ENCODE measurements at places on chromosomes 2 and 18. TPM values are rescaled to one million over a fixed set of nuclear protein-coding genes. Genes with fewer than 3 reads are reported as not detected.
A peak's percentile ranks its signal among the peaks of the same experiment; 100 is the strongest.

Gene SH3RF3
- total RNA-seq, result 7.3 TPM

Gene GALNT3
- 16.4 TPM for total RNA-seq

Gene G6PC2
- not detected for total RNA-seq

Gene DSG2
- 168 TPM for total RNA-seq

Gene HADHA
- total RNA-seq, result 139 TPM

- H3K27me3 ChIP-seq, result peaks cover 28% of the 10 kb centered on the region
- no peak overlapping the region for H3K4me3 ChIP-seq
- H3K36me3 ChIP-seq, result no peaks in the 10 kb centered on the region
These were observed 20.2 kb downstream of the LGALSL start for GRCh38 chr2:64474121-64474571.

GRCh38 chr2:121479882-121480522, 50.7 kb upstream of the RNU4ATAC start:
- H3K27ac ChIP-seq, result peak overlapping the region; percentile 75
- H3K27me3 ChIP-seq, result no peaks in the 10 kb centered on the region
- no peak overlapping the region for H3K4me3 ChIP-seq
- peaks cover 59% of the 10 kb centered on the region for H3K4me1 ChIP-seq
- peak; percentile 65 for DNase-seq

DNA sequence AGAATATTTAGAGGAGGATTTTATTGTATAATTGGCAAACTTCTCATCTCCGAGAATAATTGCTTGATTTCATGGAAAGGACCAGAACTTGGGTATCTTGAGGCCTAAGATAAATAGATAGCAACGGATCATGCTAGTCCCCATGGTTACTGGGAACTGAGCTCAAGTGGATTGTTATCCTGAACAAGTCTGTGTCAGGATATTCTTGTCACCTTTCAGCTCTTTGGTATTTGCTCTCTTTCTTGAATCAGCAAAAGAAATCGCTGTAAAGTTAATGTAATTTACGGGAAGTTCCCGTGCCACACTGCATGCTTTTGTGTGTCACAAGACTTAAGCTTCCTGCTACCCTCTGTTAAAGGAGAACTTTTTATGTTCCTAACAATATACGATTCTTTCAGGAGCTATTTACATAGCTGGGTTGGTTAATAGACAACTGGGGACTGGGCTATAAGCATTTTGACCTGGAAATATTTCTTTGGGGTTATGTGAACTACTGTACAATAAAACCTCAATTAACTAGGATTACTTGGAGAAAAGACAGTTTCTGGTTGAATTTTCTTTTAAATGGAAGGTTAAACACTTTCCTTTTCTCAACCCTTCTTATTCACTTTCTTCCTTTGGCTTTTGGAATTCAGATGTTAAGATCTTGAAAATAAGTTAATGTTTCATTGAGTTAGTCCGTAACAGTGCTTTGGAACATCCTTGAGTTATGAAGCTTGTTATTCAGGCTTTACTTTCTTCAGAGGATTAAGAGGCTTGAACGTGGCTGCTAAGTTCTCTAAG, 151.2 kb downstream of the FMNL2 start:
- DNase-seq, result no peak
- no peak overlapping the region for H3K27ac ChIP-seq
- no peaks in the 10 kb centered on the region for H3K36me3 ChIP-seq
- no peak overlapping the region for H3K4me3 ChIP-seq

DNA sequence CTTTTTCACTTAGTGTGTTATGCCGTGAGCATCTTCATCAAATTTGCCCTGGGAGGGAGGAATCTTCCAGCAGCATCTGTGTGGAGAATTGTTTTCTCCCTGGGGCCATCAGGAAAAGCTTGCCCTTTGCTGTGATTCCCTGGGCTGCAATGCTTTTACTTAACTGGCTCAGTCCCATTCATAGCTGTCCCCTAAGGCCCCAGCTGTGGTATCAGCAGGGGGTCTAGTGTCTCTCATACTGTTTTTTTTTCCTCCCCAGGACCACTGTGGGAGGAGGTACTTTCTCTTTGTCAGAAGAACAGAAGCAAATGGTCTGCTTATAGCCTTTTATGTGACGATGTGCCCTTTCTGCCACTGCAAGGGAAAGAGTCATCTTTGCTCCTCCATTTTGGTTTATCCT, 176.8 kb upstream of the CELF4 start:
- H3K4me1 ChIP-seq, result no peaks in the 10 kb centered on the region
- no peak for DNase-seq
- H3K27ac ChIP-seq, result no peak overlapping the region
- no peaks in the 10 kb centered on the region for H3K27me3 ChIP-seq
- H3K4me3 ChIP-seq, result no peak overlapping the region
- no peaks in the 10 kb centered on the region for H3K36me3 ChIP-seq

- peaks cover 16% of the 10 kb centered on the region for H3K4me1 ChIP-seq
- H3K27me3 ChIP-seq, result no peaks in the 10 kb centered on the region
- H3K36me3 ChIP-seq, result no peaks in the 10 kb centered on the region
- no peak overlapping the region for H3K27ac ChIP-seq
- H3K4me3 ChIP-seq, result no peak overlapping the region
These were observed 140.8 kb downstream of the PTGR3 start for GRCh38 chr18:75067996-75068645.

- H3K27ac ChIP-seq, result no peak overlapping the region
- no peaks in the 10 kb centered on the region for H3K27me3 ChIP-seq
- DNase-seq, result no peak
- H3K4me1 ChIP-seq, result no peaks in the 10 kb centered on the region
These were observed 95.1 kb downstream of the EHBP1 start for GRCh38 chr2:62800618-62801017.

DNA sequence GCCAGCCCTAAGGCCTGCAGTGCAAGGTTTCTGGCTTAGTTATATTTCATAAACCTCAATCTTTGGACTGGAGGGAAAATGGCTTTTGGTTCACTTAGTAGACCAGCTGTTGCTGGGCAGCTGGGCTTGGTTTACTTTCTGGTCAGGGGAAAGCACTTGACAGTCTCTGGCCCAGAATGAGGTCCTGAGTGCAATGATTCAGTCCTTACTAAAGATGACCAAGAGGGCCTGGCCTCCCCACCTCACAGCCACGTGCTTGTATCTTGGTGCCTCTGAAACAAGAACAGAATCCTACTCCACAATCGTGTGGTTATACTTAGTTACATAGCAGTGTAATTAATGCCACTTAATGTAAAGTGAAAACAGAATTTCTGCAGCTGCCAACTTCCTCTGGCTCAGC, 325.5 kb upstream of the MEIS1 start:
- no peaks in the 10 kb centered on the region for H3K27me3 ChIP-seq
- H3K36me3 ChIP-seq, result no peaks in the 10 kb centered on the region
- H3K27ac ChIP-seq, result no peak overlapping the region
- H3K4me1 ChIP-seq, result no peaks in the 10 kb centered on the region
- no peak for DNase-seq

DNA sequence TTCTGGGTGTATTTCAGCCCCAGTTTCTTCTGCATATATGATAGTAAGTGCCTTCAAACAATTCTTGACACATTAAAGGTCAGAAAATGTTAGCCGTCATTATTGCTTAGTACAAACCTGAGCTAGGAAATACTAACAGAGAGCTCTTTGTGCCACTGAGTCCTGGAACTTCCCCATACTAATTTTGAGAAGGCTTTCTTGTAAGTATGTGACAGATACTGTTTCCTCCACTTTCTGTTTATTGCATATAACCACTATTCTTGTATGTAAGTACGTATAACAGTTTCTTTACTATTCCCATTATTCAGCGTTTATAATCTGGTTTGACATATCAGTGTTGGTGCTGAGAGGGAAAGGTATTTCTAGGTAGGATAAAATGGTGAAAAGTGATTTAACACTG, 9.8 kb downstream of the PPP1CB start:
- no peak for DNase-seq
- no peaks in the 10 kb centered on the region for H3K27me3 ChIP-seq
- H3K36me3 ChIP-seq, result peaks cover 3% of the 10 kb centered on the region
- peaks cover 10% of the 10 kb centered on the region for H3K4me1 ChIP-seq
- H3K27ac ChIP-seq, result no peak overlapping the region
- no peak overlapping the region for H3K4me3 ChIP-seq

- H3K4me1 ChIP-seq, result no peaks in the 10 kb centered on the region
- DNase-seq, result no peak
- H3K27me3 ChIP-seq, result peaks cover 10% of the 10 kb centered on the region
- H3K36me3 ChIP-seq, result no peaks in the 10 kb centered on the region
- H3K4me3 ChIP-seq, result no peak overlapping the region
These were observed 180.0 kb upstream of the NXPH2 start for GRCh38 chr2:138960191-138960590.

DNA sequence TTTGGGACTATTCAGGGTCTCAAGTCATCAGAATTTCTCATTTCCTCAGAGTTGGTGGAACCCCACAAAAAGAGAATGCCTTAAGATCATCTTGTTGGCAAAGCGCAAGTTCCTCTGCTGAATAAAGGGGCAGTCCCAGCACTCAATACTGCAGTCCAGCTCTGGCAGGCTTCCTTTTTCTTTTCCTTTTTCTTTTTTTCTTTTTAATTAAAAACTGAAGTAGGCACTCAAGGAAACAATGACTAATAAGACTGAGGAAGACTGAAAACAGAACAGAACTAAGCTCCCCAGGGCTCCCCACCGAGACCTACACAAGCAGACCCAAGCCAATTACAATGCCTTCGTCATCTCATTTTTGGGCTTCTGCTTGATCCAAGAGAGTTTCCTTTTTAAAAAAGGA, 82.0 kb downstream of the STK39 start:
- no peak overlapping the region for H3K4me3 ChIP-seq
- peak overlapping the region; percentile 3 for H3K27ac ChIP-seq
- H3K4me1 ChIP-seq, result peaks cover 33% of the 10 kb centered on the region
- H3K36me3 ChIP-seq, result peaks cover under 1% of the 10 kb centered on the region
- DNase-seq, result peak; percentile 51
- no peaks in the 10 kb centered on the region for H3K27me3 ChIP-seq

GRCh38 chr18:60506190-60506589, 133.6 kb upstream of the MC4R start:
- H3K36me3 ChIP-seq, result no peaks in the 10 kb centered on the region
- H3K27me3 ChIP-seq, result no peaks in the 10 kb centered on the region
- H3K27ac ChIP-seq, result no peak overlapping the region
- no peaks in the 10 kb centered on the region for H3K4me1 ChIP-seq

DNA sequence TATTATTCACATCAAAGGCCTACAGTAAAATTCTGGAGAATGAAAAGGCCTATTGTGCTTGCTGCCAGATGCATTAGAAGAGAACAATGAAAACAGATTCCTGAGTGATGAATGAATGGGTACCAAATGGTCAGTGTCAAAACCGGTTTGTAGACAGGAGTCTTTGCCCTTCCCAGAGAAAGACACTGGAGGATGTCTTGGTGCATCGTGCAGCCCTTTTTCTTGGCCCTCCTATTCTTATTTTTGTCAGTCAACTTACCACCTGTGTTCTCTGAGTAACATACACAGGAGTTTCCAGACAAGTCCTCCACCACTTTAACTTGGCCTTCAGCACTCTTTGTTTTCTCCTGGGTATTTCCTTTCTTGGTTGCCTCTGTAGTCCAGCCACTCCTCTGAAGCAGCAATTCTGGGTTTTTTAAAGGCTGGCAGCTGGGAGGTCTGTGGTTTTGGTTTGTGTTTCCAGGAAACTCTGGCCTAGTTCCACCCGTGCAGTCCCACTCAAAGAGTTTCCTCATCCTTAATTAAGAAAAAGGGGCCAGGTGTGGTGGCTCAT, 29.4 kb downstream of the PSTPIP2 start:
- H3K36me3 ChIP-seq, result no peaks in the 10 kb centered on the region
- peaks cover 18% of the 10 kb centered on the region for H3K4me1 ChIP-seq
- H3K27me3 ChIP-seq, result no peaks in the 10 kb centered on the region
- no peak overlapping the region for H3K27ac ChIP-seq

DNA sequence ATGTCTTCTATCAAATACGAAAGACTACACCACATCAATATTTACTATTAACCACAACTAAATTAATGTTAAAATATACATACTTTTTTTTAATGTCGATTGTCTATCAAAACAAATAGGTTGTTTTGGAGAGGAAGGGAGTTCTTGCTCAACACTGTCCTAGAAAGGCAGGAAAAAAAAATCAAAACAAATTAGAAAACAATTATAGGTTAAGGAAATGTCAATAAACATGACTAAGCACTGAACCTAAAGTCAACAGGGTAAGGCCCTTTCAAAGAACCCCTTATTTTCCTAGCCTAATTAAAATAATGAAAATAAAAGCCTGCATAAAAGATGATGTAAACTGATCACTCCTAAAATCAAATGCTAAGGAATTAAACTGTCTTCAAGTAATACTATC, 2.8 kb downstream of the CEP76 start:
- no peak overlapping the region for H3K4me3 ChIP-seq
- no peaks in the 10 kb centered on the region for H3K27me3 ChIP-seq
- peaks cover 9% of the 10 kb centered on the region for H3K4me1 ChIP-seq
- no peaks in the 10 kb centered on the region for H3K36me3 ChIP-seq
- no peak overlapping the region for H3K27ac ChIP-seq
- no peak for DNase-seq

DNA sequence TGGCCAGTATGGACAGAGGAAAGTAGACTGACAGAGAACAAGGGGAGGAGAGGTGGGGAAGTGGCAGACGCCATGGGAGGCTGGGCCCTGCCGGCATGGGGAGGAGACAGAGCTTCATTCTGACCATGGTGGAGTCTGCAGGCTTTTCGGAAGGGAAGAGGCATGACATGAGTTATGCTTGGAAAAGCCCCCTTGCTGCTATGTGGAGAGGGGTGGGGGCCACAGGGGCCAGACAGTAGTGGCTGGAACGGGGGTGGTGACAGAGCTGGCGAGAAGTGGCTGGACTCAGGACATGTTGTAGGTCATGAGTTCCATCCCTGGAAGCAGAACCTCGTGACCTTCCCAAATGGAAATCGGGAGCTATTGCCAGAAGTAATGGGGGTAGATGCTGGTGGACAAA, 66.7 kb upstream of the DAPL1 start:
- DNase-seq, result no peak
- no peaks in the 10 kb centered on the region for H3K27me3 ChIP-seq
- H3K4me1 ChIP-seq, result no peaks in the 10 kb centered on the region
- no peak overlapping the region for H3K4me3 ChIP-seq
- no peak overlapping the region for H3K27ac ChIP-seq

DNA sequence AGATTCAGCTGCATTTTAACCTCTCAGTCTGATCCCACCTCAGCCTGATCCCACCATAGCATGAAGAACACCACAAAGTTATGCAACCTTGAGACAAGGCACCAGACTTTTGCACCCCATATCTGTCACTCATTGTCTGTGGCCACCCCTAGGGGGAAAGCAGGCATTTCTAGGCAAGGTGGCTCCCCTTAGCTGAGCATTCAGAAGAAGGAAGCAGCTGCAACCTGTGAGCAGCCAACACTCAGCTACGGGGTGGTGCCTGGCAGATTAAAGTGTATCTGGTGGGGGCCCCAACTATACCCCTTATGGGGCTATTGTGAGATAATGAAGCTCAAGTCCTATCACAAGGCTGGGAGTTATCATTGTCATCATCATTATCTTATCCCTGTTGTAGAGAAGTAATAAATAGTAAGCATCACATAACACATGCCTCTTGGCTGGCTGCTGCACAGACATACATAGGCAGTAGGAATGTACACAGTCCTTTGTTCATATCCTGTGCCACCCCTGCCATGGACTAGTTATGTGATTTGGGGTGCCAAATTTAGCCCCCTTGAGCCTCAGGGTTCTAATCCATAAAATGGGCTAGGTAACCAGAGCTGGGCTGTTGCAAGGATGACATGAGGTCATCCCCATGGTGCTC, 20.6 kb upstream of the TMEM163 start:
- H3K27ac ChIP-seq, result no peak overlapping the region
- H3K4me1 ChIP-seq, result peaks cover 20% of the 10 kb centered on the region
- DNase-seq, result no peak
- no peaks in the 10 kb centered on the region for H3K27me3 ChIP-seq

GRCh38 chr2:190158798-190159434, 96.4 kb upstream of the MSTN start:
- DNase-seq, result no peak
- H3K27ac ChIP-seq, result no peak overlapping the region
- H3K27me3 ChIP-seq, result no peaks in the 10 kb centered on the region
- no peak overlapping the region for H3K4me3 ChIP-seq

GRCh38 chr2:48482313-48482712, 47.6 kb upstream of the STON1 start:
- peaks cover 12% of the 10 kb centered on the region for H3K4me1 ChIP-seq
- H3K36me3 ChIP-seq, result peaks cover 4% of the 10 kb centered on the region
- H3K27ac ChIP-seq, result peak overlapping the region; percentile 40
- DNase-seq, result peak; percentile 94

Data from astrocyte (in vitro differentiated cells and primary cell).